ENCODE measurements at places on chromosomes 2 and 18. TPM values are rescaled to one million over a fixed set of nuclear protein-coding genes. Genes with fewer than 3 reads are reported as not detected.

RAB6C gene
- not detected for total RNA-seq

BCL2 gene
- 58.7 TPM for total RNA-seq

POTEJ gene
- total RNA-seq, result not detected

GPR35 gene
- total RNA-seq, result 1.9 TPM

MC2R gene
- not detected for total RNA-seq

CENPO gene
- total RNA-seq, result 3.7 TPM

HOXD9 gene
- 6.1 TPM for total RNA-seq

GRCh38 chr2:98664323-98664722 lies 55.9 kb downstream of the UNC50 start:
- no peak for DNase-seq

- no peak for DNase-seq
These were observed 793 bp downstream of the ZNF236 start for GRCh38 chr18:76823161-76823538.

- DNase-seq, result no peak
These were observed 2.6 kb upstream of the FAM136A start for GRCh38 chr2:70304498-70304897.

- DNase-seq, result no peak
These were observed 117.4 kb upstream of the ITGB6 start for GRCh38 chr2:160317181-160318099.

DNA sequence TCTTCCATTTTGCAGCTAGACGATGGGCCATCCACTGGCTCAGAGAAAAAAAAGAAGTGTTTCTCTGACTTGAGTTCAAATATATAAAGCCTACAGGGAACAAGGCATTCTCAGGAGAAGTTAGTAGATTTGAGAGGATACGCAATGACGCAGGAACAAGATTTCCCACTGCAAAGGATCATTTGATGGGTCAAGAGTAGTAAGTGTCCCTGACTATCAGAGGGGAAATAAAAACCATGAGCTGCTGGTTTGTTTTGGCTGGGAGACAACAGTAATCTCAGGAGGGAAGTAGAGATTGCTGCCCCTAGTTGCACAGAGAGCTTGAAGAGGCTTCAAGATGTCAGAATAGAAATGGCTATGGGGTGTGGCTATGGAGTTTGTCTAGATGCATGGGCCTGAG lies 22.3 kb upstream of the MYO1B start:
- no peak for DNase-seq

DNA sequence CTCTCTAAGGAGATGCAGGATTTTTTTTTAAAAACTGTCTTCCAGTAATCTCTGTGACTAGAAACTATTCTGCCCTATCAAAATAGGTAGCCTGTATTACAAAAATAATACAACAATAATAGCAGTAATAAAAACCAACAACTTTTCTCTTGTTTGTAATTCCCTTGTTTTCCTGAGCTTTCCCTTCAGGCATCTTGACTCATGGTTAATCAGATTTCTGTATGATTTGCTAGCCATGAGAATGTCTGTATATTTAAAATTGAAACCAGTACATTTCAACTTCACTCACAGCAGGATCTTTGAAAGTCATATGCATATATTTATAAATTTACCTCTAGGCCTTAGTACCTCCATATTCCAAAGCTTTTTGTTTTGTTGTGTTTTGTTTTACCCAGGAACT lies 38.2 kb downstream of the SLC4A10 start:
- DNase-seq, result no peak

GRCh38 chr2:204748286-204748685 lies 203.0 kb downstream of the PARD3B start:
- no peak for DNase-seq

GRCh38 chr2:109089602-109090300 lies 39.3 kb upstream of the SH3RF3 start:
- no peak for DNase-seq

GRCh38 chr18:78992041-78993011 lies 12.7 kb downstream of the SALL3 start:
- DNase-seq, result no peak

- no peak for DNase-seq
These were observed 547.3 kb upstream of the VWC2L start for GRCh38 chr2:213863541-213863940.

GRCh38 chr2:235097196-235097595 lies 145.4 kb downstream of the SH3BP4 start:
- no peak for DNase-seq

GRCh38 chr2:30334762-30335363 lies 103.5 kb downstream of the LBH start:
- no peak for DNase-seq

- no peak for DNase-seq
These were observed 85.7 kb downstream of the CEP192 start for GRCh38 chr18:13076886-13077285.

DNA sequence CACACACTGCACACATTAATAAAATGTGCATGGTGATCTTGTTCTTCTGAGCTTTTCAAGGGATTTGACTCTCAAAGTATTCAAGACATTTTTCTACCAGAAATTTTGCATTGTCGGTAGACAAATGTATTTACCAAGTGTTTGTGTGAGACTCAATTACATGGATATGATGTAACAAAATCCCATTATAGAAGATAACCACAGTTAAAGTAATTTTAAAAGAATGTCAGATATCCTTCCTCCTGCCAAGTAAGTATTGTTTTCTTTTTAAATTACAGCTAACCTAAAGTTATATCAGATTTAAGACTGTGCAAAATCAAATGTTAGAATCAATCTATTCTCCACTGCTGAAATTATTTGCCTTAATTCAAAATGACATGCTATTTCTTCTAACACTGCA lies 1344.5 kb upstream of the CHAC2 start:
- DNase-seq, result no peak

- DNase-seq, result no peak
These were observed 541.7 kb upstream of the MEX3C start for GRCh38 chr18:51739044-51739666.

GRCh38 chr2:112148477-112148876 lies 10.3 kb downstream of the FBLN7 start:
- peak; percentile 67 for DNase-seq

DNA sequence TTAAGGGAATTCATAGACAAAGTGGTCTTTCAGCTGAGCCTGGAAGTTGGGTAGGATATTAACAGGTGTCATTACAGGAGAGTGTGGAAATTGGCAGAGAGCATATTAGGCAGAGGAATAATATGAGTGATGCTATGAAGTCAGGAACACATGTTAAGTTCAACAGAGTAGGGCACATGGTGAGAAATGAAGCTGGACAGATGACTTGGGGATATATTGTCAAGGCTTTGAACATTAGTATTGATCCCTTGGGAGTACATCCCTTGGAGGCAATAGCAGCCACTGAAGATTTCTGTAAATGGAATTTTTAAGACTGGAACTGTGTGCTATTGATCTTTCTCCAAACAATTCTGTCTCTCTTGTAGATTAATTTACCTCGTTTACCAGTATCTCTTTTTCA lies 170.7 kb downstream of the SCG2 start:
- no peak for DNase-seq

GRCh38 chr2:160482673-160483072 lies 10.9 kb downstream of the RBMS1 start:
- no peak for DNase-seq

- DNase-seq, result no peak
These were observed 424.2 kb downstream of the NRXN1 start for GRCh38 chr2:50607721-50608120.

- no peak for DNase-seq
These were observed 225.0 kb downstream of the SUCLG1 start for GRCh38 chr2:84234103-84234502.

DNA sequence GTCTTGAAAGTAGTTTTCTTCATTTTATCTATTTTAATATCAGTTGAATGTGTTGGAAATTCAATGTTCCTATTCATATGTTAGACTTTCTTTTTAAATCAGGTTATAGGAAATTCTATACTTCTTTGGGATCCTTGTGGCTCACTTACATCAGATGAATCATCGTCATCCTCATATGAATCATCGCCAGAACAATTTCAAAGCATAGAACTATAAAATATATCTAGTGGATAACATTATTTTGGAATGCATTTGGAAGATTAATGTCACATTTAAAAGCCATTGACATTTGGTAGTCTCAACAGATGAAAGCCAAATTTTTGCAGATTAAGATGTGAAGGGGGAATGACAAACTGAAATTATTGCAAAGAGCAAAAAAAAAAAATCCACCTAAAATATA lies 94.1 kb downstream of the FAM161A start:
- DNase-seq, result no peak

DNA sequence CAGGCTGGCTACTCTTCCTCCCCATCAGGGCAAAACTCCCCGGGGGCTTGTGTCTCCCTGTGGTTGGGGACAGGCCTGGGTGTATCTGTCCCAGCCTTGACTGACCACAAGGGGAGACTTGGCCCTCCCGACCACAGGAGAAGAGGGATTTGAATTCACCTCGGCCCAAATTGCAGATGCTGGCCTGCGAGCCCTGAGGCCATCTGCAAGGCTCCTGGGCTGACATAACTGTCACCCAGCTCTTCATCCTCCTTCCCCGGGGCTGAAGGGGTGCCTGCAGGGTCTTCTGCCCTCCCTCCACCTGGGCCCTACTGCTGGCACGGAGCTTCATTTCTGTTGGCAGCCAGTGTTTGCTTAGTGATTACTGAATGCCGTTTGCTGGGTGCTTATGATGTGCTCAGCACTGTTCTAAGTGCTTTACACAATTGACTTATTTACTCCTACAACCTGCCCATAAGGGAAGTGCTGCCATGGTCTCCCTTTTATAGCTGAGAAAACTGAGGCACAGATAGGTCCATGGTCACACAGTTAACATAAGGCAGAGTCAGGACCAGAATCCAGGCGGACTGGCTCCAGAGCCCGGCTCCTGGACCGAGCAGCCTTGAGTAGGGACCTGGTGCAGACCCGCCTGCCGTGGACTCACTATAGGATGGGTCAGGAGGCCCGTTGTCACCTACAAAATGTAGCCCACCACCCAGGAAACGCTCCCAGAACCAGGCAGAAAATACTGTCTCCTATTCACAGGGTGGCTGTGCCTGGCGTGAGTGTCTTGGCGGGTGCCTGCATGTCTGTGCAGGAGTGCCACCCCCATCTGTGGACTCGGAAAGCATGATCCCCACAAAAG lies 18.9 kb downstream of the STEAP3 start:
- no peak for DNase-seq

DNA sequence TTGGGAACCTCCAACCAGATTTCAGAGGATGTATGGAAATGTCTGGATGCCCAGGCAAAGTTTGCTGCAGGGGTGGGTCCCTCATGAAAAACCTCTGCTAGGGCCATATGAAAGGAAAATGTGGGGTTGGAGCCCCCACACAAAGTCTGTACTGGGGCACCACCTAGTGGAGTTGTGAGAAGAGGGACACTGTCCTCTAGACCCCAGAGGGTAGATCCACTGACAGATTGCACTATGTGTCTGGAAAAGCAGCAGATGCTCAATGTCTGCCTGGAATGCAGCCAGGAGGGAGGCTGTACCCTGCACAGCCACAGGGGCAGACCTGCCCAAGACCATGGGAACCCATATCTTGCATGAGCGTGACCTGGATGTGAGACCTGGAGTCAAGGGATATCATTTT lies 573.7 kb upstream of the NXPH2 start:
- DNase-seq, result no peak

DNA sequence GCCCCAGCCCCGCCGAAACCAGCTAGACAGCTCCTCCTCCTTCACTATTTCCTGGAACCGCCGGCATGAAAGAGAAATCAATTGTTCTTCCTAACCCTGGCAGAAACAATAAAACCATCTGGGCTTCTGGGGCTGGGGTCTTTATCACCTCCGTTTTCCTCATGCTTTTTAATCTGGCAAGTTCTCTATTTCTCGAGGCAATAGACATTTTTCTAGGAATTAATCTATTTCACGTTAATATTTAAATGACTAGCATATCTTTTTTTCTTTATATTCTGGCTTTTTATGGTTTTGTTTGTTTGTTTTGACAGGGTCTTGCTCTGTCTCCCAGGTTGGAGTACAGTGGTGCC lies 1.4 kb upstream of the KIF1A start:
- no peak for DNase-seq

DNA sequence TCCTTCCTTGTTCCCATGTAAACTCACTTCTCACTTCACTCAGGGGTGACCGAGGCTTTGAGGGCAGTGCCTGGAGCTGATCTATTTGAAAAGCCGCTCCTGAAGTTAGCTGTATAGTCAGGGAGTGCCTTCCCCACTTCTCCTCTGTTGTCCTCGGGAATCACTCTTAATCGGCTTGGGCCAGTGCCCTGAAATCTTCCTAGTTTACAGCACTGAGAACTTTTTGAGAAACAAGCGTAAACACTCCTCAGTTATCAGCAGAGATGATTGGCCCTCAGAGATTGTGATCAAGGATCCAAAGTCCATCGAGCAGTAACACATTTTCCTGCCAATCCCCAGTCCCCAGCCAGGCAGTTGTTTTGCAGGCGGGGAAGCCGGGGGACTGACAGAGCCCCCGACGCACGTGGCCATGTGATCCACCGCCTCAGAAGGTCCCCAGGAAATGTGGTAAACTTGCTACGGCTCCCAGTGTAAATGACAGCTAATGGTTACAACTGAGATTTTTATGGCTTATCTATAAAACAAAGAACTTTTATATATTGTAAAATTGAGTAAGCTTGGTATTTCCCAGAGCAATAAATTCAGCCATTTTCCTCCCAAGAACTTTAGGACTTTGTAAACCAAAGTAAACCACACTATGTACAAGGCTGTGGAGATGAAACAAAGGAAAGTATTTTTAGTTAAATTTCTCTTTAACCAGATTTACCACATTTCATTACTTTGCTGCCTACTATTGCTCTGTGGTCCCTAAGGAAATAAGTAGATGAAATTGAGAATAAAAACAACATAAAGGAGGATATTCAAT lies 53.5 kb downstream of the C18orf63 start:
- no peak for DNase-seq

All from mesenteric fat pad (tissue), 1 donor.